K562 (cell line): ENCODE measurements at places on chromosomes 16 and 17. TPM values are rescaled to one million over a fixed set of nuclear protein-coding genes. Genes with fewer than 3 reads are reported as not detected.

The SCN4A gene
- total RNA-seq: 1.1 and 1.4 TPM in 2 replicates

The ATP5PD gene
- total RNA-seq: 300 and 341 TPM in 2 replicates

The TNFSF13 gene
- total RNA-seq: 0.38 and 0.51 TPM in 2 replicates

- DNase-seq: no peak
Measured at GRCh38 chr16:76464955-76465620, 187.9 kb downstream of the CNTNAP4 start.

DNA sequence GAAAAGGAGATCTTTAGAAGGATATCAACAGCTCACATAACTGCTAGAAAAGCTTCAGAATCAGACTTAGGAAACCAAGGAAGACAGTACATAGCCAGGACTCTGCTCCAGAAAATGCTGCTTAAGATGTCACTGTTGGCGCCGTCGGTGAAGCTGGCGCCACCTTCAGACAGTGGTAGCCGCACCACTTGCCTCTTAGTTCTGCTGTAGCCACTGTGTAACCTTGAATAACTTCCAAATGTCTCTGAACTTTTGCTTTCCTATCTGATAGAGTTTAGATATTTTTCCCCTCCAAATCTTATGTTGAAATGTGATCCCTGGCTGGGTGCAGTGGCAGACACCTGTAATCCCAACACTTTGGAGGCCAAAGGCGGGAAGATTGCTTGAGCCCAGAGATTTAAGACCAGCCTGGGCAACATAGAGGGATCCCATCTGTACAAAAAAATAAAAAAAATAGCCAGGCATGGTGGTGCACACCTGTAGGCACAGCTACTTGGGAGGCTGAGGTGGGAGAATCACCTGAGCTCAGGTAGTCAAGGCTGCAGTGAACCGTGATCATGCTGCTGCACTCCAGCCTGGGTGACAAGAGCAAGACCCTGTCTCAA, 6.3 kb upstream of the USP31 start:
- DNase-seq: peak; percentile 33

DNA sequence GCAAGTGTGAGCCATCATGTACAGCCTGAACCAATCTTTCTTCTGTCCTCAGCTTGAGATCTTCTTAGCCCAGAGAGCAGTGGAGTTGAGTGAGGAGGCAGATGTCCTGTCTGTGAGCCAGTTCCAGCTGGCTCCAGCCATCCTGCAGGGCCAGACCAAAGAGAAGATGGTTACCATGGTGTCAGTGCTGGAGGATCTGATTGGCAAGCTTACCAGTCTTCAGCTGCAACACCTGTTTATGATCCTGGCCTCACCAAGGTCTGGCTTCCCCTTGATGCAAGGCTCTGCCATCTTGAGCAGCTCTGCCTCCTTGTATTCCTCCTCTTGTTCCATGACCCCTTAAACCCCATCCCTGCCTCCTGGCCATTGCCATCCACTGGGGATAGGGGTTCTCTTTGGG, 9.6 kb downstream of the CDK5RAP3 start:
- no peak for DNase-seq

The HSD17B1 gene
- total RNA-seq: 12.9 and 13.9 TPM in 2 replicates

- DNase-seq: no peak
Measured at GRCh38 chr16:11655655-11656054, 12.6 kb upstream of the SNN start.

The CHST5 gene
- total RNA-seq: 0.18 and 0.20 TPM in 2 replicates

The PRR35 gene
- 0.18 and 0.42 TPM in 2 replicates for total RNA-seq

The KRTAP1-1 gene
- not detected in 2 replicates for total RNA-seq

GRCh38 chr17:63190821-63191370, 224.9 kb downstream of the TANC2 start:
- no peak for DNase-seq

DNA sequence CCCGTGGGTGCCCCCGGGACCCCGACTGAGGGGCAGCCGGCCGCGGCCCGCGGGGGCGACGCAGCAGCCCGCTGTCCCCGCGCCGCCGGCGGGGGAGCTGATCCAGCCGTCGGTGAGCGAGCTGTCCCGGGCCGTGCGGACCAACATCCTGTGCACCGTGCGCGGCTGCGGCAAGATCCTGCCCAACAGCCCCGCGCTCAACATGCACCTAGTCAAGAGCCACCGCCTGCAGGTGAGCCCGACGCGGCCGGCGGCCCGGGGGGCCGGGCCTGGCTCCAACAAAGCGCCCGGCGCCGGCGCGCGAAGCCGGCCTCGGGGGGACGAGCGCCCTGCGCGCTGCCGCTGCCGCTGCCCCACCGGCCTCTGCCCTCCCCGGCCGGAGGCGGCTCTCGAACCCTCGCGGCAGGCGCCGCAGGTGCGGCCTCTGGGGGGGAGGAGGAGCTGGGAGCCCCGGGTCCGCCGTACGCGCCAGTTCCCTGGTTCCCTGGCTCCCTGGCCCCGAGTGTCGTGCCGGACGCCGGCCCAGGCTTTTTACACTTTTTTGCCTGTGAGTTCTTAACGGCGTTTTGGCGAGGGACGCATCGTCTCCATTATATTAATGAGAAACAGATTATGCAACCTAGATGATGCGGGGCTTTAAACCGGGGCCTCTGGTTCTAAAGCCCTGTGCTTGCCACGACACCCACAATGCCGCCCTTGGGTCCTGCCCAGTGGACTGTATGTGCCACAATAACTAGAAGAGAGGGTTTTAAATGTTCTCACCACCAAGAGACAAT, 521 bp downstream of the ATMIN start:
- peak; percentile 50 for DNase-seq

- DNase-seq: peak; percentile 69
Measured at GRCh38 chr17:40516581-40517285, 15.3 kb upstream of the TNS4 start.

DNA sequence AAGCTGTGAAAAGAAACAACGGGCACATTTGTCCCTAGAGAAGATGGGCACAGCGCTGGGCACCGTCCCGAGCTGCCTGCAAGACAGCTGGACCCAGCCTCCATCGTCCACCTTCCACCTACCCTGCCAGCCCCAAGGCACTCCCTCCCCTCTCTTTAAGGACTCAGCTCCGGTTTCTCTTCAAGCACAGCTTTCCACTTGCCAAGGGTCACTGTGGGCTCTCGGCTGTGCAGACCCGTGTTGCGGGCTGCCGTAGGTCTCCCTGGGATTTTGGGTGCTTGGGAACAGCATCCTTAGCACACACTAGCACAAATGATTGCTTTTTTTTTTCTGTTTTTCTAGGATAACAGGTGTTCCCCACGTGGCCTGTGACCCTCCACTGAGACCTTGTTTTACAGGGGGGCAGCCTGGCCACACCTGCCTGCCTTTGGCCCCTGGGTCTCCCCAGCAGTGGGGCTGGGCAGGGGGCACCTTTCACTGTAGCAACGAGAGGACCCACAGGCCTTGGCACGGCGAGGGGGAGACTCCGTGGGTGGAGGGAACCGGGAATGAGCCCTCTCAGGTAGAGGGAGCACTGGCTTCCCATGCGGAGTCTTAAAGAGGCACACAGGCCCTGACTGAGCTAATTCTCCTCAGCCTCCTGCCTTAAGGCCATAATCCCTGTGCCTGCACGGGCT, 1.4 kb downstream of the CHMP6 start:
- DNase-seq: peak; percentile 20

GRCh38 chr16:30760001-30760559, 1.8 kb downstream of the CFAP119 start:
- DNase-seq: no peak

The PRDM7 gene
- not detected in 2 replicates for total RNA-seq

GRCh38 chr17:12738624-12739023, 50.7 kb upstream of the ARHGAP44 start:
- no peak for DNase-seq

The ELMO3 gene
- 3.9 and 4.6 TPM in 2 replicates for total RNA-seq

GRCh38 chr17:8138374-8138671, 13.9 kb downstream of the PER1 start:
- no peak for DNase-seq

The SLFN12L gene
- total RNA-seq: 0.09 and 0.31 TPM in 2 replicates

The NR1D1 gene
- total RNA-seq: 6.6 and 7.7 TPM in 2 replicates

- DNase-seq: no peak
Measured at GRCh38 chr16:28837672-28838557, 8.2 kb downstream of the TUFM start.

GRCh38 chr16:85291302-85292148, 179.3 kb upstream of the CIBAR2 start:
- peak; percentile 72 for DNase-seq

- DNase-seq: no peak
Measured at GRCh38 chr17:68057531-68057952, 22.0 kb downstream of the KPNA2 start.

GRCh38 chr17:45052052-45052772, 780 bp upstream of the DCAKD start:
- peak; percentile 55 for DNase-seq

GRCh38 chr17:73498886-73499554, 145.2 kb downstream of the SDK2 start:
- DNase-seq: no peak

- DNase-seq: no peak
Measured at GRCh38 chr16:19348578-19349315, 63.2 kb downstream of the CLEC19A start.

DNA sequence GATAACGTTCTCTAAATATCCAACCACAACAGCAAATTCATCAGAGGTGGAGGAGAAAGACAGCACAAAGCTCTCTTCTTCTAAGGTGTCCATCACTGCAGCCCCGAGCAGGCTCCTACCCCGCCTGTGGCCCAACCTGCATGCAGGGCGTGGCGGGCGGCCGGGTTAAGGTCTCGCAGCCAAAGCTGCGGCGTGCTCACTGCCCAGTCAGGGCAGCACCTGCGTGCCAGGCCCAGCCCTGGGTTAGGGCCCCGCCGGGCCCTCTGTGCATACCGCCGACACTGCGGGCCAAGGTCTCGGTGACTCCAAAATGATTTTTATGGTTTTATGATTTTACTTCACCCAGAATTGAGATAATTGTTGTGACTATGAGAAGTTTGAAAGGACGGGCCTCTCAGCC, 57.8 kb downstream of the FOXK2 start:
- no peak for DNase-seq

GRCh38 chr17:82386881-82387704, 15.5 kb downstream of the UTS2R start:
- no peak for DNase-seq

GRCh38 chr17:65314212-65314611, 177.0 kb downstream of the RGS9 start:
- DNase-seq: no peak

The TBC1D3K gene
- not detected in 2 replicates for total RNA-seq

The FLII gene
- total RNA-seq: 116 and 121 TPM in 2 replicates

- no peak for DNase-seq
Measured at GRCh38 chr16:1800701-1801100, 7.2 kb upstream of the IGFALS start.

- no peak for DNase-seq
Measured at GRCh38 chr17:54972406-54973138, 4.0 kb downstream of the STXBP4 start.

The LDHD gene
- 0.69 and 0.83 TPM in 2 replicates for total RNA-seq

- DNase-seq: no peak
Measured at GRCh38 chr16:19595043-19595767, 39.7 kb downstream of the VPS35L start.

DNA sequence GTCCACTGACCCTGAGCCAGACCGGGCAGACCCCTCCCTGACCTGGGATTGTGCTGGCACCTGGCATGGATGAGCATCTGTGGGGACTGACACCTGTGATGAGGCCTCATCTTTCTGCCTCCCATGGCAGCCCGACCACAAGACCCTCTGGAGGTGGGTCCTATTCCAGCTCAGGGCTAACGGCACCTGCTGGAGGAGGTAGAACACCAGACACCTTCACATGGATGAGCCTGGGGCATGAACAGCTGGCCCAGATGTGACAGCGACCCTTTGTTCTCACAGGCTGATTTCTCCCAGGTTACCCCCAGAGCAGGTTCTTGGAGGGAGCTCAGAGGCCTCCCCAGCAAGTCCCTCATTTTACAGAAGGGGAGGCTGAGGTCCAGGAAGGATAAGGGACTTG, 46.4 kb upstream of the PIK3R6 start:
- no peak for DNase-seq

The ADCY9 gene
- total RNA-seq: 0.27 and 0.31 TPM in 2 replicates

- DNase-seq: peak; percentile 49
Measured at GRCh38 chr17:38852771-38853291, 690 bp downstream of the RPL23 start.
